AG09309 (cell line): ENCODE measurements at places on chromosomes 4 and X.

- DNase-seq = no peak
These were observed 130.1 kb downstream of the KLHL34 start for GRCh38 chrX:21528076-21528475.

GRCh38 chrX:65697915-65698796, 30.7 kb downstream of the MSN start:
- DNase-seq = no peak

DNA sequence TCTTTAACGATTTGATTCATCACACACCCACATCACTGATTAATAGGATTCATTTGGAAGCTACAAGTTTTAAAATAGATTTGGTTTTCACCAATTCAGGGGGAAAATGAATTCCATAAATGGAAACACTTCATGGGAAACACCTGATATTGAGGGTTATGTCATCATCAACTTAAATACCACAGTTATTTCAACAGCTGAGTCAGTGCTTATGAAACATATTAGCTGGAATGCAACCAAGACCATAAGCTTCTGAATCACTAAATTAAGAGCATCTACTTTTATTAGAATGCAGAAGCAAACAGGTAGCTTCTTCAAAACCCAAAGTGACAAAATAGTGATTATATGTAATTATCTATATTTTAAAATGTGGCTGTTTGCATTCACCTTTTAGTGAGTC, 207.8 kb upstream of the DCAF8L1 start:
- DNase-seq = no peak

- DNase-seq = no peak
These were observed 142.5 kb downstream of the RASL11B start for GRCh38 chr4:53004497-53005148.

GRCh38 chr4:79385641-79386040, 22.4 kb downstream of the GK2 start:
- DNase-seq = no peak

DNA sequence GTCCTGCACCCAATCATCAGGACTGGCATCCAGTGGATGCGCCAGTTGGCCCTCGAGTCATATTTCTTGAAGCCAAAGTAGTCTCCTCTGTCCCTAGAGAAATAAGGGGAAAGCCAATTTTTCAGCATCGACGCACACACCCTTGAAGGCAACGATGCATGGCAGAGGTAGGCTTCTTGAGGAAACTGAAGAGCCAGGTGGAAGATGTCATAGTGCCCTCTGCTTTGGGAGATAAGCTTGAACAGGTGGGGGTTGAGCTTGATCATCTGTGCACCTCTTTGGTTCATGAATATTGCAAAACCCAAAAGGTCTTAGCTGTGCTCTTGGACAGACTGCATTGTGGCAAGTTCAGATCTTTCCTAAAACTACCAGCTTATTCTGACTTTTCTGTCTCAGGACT, 34.6 kb upstream of the WDR1 start:
- no peak for DNase-seq

- peak; percentile 92 for DNase-seq
These were observed 15.4 kb upstream of the TBC1D19 start for GRCh38 chr4:26568446-26568994.

DNA sequence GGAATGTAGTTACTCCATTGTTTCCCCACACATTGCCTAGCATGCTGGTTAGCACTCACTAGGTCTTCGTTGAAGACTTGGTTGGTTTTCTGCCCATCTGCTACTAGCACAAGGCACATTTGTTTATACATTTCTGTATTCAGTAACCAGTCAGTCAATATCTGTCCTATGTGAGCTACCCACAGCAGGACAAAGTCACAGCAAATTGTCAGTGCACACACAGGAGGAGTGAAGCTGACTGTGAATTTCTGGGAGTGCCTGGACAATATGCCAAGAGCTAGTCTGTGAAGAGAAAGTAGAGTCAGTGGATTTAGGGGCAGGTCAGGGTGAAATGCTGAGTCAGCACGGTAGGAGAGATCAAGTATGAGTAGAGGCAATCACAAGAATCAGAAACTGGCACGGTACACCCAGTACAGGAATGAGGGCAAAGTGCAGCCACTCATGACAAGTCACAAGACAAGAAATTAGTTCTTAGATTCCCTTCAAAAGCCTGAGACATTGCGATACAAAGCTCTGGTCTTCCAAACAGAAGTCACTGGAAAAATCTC, 1049.8 kb upstream of the POU3F4 start:
- DNase-seq = no peak

DNA sequence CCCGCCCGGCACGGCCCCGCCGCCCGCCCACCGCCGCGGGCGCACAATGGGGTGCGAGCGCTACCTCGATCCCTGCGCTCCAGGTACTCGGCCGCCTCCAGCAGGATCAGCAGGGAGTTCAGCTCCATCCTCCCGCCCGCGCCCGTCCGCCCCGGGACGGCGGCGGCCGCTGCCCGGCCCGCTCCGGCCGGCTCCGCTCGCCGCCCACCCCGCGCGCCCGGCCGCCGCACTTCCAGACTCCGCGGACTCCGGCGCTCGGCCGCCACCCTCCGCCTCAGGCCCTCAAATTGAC, at the start of gene MXD4:
TSS of gene MXD4 (minus strand) at position 257 of the 292 bp plus-strand sequence. CDS start at position 128, 129 bp downstream.
- DNase-seq = no peak

DNA sequence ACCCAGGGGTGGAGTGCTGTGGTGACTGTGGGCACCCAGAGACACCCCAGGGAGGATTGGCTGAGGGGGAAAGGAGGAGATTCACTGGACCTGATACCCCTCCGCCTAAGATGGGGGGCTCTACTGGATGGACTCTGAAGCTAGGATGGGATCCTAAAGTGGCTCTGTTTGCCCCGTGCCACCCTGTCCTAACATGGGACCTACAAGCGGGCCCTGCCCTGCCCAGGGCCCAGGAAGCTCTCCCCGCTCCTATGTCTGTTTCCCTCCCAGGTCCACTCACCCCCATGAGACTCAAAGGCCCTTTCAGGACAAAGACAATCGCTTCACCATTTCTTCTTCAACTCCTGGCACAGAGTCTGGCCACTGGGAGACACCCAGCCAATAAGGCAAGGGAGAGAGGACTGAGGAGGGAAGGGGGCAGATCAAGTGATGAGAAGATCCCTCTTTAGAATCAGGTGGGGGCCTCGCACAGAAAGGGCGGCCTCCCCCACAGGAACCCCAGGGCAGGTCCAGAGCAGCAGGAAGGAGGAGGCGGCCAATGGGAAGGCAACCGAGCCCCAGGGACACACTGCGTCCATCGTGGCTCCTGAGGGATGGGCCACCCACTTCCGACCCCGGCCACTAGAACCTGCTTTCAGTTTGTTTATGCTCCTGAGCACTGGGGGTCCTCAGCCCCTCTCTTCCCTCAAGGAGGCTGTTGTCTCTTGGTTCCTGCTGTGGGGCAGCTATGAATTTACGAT, 155.4 kb downstream of the AFAP1 start:
- no peak for DNase-seq

GRCh38 chrX:109696146-109696740, 36.8 kb downstream of the ACSL4 start:
- DNase-seq = no peak

- DNase-seq = no peak
These were observed 96.2 kb downstream of the RBM46 start for GRCh38 chr4:154877110-154877760.

- DNase-seq = no peak
These were observed 55.8 kb downstream of the C4orf50 start for GRCh38 chr4:5962416-5962815.

GRCh38 chr4:3035249-3035648, 39.1 kb downstream of the HTT-AS start:
- no peak for DNase-seq

DNA sequence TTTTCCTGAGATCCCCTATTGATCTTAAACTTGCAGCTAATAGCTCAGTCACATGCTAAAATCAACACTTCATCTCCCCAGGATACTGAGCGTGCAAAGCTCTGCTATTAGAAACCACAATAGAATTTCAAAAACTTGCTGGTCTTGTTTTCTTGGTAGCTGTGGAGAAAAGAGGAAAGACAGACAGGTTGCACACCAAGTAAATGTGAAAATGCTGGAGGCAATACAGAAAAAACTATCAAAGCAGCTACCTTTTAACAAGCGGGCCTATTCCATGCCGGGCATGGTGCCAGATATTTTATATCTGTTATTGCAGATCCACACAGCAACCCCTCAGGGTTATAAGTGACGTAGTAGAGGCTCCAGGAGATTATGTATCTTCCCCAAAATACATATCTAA, 171.9 kb downstream of the DCTD start:
- no peak for DNase-seq

DNA sequence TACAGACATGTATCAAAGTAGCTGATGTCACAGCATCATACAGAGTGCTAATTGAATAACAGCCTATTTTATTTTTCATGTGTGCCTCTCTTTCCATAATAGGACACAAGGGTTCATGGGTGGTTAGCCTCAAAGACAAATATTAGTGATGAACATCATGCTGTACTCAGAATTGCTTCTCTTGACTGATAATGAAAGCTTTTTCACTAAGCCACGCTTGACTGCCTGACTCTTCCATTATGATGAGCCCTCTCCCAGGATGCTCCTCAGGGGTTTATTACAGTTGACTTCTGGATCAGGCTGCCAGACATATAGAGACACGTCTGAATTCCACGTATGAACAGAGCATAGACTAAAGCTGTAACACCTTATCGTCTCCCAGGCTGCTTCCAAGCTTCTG, 2757.5 kb downstream of the PCDH7 start:
- no peak for DNase-seq

- DNase-seq = no peak
These were observed 6.2 kb downstream of the RAB9B start for GRCh38 chrX:103825881-103826280.

DNA sequence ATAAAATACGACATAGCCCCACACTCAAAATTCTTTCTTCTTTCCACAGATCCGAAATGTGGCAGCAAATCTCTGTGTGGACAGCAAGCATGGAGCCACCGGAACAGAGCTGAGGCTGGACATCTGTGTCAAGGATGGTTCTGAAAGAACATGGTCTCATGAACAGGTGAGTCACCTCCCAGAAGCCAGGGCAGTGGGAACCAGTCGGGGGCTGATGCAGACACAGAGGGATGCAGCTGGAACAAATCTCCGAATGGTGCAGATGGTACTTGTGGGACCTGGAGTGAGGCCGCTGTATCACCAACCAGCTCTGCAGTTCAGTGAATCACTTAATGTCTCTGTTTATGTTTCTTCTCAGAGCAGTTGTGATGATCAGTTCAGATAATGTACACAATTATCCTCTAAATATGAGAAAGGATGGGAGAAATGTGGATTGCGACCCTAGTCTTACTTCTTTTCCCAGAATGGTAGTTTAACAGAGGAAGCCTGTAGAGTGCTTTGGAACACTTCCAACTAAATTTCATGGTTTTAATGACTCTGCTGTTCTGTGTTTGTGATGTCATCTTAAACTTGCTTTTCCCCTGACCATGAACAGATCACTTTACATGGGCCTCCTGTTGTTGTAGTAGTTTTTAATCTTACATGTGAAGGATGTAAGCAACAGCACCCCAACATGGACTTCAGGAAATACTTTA, 159.3 kb upstream of the GALNT7 start:
- DNase-seq = no peak

DNA sequence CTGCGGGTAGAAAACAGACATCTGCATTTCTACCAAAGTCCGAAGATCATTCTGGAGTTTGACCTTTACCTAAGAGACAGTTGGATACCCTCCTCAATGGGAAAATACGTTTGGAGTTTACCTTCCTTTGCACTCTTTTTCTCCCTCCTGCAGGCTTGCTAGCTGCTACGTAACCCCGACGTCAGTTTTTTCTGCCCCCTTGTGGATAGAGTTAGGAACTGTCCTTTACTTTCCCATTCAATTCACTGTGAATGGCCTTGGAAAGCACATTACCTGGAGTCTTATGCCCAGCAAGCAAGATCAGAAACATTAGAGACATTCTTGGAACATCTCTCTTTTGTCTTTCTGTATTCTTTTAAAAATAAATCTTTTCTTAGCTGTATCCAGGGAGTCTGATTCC, 250.7 kb downstream of the NAP1L3 start:
- no peak for DNase-seq

- no peak for DNase-seq
These were observed 163.3 kb upstream of the SLC7A11 start for GRCh38 chr4:138405466-138405891.

DNA sequence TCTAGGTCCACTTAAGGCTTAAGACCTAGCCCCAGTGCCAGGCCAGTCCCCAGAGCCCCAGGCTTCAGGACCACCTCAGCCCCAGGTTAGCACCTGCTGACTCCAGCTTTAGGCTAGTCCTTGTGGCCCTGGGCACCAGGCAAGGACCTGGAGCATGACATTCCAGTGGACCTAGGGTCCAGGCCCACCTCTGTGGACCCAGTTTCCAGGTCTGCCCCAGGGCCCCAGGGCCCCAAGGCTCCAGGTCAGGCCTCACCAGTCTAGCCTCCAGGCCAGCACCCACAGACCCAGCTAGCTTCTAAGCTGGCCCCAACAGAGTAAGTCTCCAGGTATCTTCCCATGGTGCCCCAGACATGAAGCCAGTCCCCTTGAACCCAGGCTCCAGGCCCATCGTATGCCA, 97.5 kb downstream of the QRFPR start:
- DNase-seq = no peak

- no peak for DNase-seq
These were observed 18.2 kb upstream of the ABLIM2 start for GRCh38 chr4:8176547-8177399.

DNA sequence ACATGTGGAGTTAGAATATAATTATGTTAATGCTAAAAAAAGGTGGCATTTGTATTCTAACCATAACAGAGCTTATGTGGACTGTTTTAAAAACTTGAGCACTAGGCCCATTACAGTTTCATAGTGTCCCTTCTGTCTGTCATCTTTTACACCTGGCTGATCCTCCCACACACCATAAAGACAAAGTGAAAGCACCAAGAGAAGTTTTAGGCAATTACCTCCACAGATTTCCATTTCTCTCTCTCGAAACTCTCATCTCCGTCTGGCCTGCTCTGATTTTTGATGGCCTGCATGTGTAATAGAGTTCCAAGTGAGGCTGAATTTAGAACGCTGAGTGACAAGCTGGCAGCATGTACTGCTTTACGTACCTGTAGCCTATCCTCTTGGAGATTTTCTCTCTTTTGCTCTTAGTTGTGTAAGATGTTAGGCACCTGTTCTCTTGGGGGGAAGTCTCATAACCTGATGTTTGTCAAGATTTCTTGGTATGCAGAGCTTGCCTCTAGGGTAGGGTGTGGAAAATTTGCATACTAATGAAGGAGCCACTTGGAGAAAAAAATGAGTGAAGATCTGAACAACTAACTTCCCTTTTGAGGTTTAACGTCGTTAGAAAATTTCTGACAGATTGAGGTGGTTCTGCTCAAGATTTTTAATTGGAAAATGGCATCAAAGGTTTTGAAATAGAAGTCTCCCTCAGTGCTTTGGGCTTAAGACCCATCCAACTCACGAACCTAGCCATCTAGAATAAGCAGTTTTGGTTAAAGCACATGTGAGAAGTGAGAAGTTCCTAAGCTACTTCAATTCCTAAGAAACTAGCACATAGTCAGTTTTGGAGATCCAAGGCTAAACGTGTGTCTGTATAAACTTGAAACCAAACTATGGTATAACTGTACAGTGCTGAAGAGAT, 57.6 kb upstream of the RAP1GDS1 start:
- no peak for DNase-seq

DNA sequence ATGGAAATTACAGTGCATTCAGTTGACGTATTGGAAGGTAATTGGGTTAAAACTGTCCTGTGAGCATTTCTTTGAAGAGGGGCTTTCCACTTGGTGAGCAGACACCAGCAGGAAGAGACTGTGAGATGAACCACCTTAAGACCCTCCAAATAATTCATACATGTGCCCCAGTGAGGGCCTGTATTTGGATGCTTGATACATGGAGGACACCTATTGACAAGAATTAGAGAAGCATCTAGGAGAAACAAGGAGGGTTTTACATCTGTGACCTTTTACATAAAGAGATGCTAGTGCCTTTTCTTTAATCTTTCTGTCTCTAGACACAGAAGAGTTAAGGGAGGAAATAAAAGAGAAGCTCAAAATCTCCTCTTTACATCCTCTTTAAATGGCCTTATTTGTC, 1115.3 kb upstream of the IGFBP7 start:
- no peak for DNase-seq
